Amygdala (tissue), 56 donors: ENCODE measurements at places on chromosomes 11 and 22.

DNA sequence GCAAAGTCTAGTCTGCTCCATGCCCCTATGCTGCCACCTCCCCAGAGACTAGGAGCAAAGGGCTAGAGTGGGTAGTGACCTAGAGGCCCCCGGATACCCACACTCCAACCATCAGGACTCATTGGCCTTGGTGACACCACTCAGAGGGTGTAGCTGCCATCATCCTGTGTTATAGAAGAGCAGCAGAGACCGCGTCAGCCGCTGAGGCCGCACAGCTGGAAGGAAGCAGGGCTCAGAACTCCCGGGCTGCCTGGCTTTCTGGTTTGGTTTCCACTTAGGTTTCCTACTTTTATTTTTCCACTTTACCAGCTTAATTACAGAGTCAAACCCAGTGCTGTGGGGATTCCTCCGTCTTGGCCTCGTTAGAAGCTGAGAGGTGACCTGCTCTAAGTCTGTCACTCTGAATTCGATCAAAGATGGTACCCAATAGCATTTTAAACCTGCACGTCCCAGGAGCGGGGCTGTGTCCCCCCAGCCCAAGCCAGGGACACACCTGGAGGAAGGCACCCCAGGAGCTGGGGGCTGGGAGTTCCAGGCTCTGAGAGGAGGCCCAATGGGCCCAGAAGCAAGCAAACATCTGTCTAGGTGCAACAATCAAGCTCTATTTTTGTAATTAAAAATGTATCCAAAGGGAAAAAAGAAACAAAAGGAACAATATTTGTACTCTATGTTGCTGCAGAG is 2.1 kb upstream of the CDKN1C start:
- DNase-seq, result no peak

- no peak for DNase-seq
These were observed 15.4 kb downstream of the SELENOO start for GRCh38 chr22:50216055-50216683.

- DNase-seq, result no peak
These were observed 15.7 kb downstream of the FBXO7 start for GRCh38 chr22:32490279-32490678.

DNA sequence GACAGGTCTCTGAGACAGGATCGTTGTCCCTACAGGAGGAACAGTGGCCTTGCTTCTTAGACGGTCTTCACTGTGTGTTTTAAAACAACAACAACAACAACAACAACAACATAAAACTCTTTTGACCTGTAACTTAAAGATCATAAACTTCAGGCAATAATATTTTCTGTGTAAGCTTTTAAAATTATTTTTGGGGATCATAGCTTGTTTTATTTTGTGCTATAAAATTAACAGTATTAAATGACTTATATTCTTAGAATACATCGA is 13.8 kb upstream of the AIFM3 start:
- no peak for DNase-seq

GRCh38 chr11:19352072-19352770 is 111.5 kb upstream of the E2F8 start:
- no peak for DNase-seq

DNA sequence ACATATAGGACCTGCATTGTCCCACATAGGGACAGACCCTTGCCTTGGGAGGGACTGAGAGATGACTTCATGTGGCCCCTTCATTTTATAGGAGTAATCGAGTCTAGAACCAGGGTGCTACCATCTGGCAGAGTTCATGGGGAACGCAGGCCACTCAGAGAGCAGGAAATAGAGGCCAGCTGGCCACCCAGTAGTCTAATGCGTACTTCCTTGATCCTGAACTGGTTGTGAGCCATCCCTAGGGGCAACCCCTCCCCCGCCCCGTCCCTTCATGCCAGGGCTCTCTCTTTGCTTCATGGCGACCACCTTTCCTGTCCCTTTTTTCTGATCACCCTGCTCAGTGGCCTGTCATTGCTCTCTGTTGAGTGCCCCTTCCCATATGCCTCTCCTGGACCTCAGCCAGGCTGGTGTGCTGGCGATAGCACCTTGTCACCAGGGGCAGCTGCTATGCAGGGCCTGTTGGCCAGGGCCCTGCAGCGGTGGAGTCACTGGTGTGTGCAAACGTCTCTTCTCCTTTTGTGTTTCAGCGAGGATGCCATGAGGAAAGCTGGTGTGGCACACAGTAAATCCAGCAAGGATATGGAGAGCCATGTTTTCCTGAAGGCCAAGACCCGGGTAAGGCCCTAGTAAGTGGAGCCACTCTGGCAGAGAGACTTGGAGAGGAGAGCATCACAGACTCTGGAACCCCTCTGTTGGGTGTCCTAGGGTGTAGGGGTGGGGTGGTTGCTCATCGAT is 29.3 kb downstream of the MED15 start:
- no peak for DNase-seq

DNA sequence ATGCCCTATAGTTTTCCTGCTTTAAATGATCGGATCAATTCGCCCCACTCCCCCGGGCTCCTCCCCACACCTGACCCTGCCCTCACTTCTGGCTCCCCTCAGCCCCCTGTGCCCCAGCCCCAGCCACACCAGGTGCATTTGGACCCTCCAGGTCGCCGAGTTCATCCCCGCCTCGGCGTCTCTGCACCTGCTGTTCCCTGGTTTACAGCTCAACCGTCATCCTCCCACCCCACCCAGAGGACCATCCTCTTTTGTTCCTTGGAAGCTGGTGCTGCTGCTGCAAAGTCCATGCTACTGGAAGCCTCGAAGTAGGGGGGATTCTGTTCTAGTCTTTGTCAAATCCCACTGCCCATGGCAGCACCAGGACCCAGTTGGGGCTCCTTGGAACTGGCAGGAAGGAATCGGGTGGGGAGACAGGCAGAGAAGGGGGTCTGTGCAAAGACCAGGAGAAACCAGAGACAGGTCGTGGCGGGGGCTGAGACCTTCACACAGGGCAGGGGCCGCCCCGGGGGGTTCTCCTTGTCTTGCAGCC is 4.5 kb upstream of the MUC5B start:
- DNase-seq, result no peak

- no peak for DNase-seq
These were observed 41.7 kb upstream of the AQP11 start for GRCh38 chr11:77547863-77548551.

DNA sequence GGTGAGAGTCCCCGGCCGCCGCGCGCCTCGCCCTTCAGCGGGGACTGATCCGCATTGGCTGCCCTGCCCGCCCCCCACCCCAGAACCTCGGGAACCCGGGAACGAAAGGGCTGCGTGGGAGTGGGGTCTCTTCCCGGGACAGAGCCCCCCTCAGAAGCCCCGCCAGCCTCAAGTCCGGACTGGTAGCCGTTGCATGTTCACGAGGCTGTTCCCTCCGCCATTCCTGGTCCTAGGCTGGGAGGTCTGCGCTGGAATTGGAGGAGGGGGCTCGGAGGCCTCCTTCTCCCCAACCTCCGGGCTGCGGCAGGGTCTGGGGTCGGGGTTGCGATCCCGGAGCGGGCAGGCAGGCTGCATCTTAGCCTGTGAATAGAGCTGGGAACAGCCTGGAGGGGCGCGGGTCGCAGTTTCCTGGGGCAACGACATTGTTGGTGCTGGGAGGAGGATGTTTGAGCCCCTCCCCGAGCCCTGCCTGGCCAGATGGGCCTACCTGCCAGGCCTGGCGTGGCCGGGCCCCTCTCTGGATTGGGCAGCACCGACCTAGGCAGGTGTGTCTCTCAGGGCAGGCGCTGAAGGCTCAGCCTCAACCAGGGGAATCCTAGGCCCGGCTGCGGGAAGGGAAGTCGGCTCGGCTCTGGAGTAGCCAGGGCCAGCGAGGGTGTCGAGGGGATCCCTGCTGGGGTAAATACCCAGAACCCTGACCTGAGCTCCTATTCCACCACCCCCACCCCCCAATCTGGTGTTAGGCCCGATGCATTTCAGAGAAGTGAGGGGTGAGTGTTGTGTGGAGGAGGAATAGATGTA is 670 bp downstream of the MAPK8IP1 start:
- DNase-seq, result no peak

DNA sequence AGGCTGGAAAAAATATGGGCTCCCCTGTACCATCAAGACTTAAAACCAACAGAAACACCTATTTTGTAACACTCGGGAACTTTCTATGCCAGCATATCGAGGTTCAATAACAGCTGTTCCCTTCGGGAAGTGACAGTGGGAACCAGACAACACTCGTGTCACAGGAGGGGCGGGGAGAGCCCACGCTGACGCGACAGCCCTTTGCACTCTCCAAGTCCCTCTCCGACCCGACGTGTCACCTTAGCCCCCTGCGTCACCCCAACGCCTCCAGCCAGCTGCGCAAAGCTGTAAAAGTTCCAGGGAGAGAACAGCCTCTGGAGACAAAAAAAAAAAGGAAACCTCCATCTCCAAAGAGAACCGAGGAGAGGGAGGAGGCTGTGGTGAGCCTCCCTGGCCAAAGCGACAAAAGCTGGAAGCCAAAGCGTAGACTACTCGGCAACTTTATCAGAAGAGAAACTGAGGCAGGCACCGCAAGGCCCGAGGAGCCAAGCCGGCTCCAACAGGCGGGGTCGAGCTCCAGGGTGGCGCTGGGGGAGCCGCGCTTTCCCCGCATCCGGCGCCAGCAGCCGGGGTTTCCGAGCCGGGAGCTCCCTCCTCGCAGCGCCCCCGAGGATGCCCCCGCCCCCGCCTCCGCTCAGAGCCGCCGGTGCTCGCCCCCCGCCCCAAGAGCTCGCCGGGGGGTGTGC is 751 bp downstream of the ARFGAP3 start:
- DNase-seq, result peak; percentile 44

- no peak for DNase-seq
These were observed 48.6 kb upstream of the LMO2 start for GRCh38 chr11:33940538-33940815.

DNA sequence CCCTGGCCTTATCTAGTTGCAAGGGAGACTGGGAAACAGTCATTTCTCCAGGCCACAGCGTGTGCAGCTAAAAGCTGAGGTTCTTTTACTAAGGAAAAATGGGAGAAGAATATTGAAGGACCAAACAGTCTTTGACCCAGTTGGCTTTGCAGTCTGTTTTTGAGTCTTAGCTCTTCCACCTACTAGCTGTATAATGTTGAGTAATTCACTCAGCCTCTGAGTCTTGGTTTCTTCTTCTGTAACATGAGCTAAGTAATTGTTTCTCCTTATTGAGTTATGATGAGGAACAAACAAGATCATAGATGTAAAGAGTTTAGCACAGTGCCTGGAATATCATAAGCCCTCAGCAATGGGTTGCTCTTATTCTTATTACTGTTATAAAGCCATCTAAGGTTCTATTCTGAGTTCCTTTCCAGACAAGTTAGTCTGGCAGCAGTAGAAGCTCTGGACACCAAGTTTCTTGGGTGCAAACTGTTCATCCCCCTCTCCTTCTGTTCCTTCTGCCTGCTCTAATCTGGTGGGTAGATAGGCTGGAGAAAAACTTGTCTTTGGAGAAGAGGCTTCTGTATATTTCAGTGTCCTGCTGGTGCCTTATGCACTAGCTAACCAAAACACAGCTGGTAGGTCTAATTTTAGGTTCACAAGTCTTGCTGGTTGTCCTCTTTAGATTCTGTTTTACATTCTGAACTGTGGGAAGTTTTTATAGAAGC is 13.5 kb downstream of the TRIM44 start:
- no peak for DNase-seq

DNA sequence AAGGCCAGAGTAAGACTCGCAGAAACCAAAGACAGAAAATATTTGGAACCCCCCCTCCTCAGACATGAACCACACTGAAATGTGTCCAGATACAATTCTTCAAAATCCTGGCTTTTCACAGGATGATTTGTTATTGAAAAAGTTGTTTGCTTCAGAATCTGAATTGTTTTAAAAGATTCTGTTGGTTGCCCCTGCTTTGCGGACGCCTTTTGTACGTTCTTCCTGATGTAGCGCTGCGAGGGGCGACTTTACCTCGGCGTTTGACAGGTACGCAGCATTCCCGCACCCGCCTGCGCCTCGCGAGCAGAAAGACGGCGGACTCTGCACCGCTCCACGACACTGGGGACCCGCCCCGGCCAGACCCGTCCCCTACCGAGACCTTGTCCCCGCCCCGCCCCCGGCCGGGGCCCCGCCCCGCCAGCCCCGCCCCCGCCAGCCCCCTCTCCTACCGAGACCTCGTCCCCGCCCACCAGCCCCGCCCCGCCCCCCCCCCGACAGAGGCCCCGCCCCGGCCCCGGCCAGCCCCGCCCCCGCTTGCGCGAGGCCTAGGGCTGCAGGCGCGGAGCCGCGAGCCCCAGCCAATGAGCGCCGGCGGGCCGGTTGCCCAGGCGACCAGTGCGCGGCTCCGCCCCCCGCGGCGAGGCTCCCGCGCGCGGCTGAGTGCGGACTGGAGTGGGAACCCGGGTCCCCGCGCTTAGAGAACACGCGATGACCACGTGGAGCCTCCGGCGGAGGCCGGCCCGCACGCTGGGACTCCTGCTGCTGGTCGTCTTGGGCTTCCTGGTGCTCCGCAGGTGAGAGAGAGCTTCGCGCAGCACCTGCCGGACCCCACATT is at the start of gene GLB1L2:
Gene GLB1L2 (plus strand): TSS at position 635 of the 835 bp plus-strand sequence. CDS start 74 bp downstream, at position 709.
- DNase-seq, result peak; percentile 54

- DNase-seq, result no peak
These were observed 3.1 kb upstream of the RAG2 start for GRCh38 chr11:36601155-36601554.

DNA sequence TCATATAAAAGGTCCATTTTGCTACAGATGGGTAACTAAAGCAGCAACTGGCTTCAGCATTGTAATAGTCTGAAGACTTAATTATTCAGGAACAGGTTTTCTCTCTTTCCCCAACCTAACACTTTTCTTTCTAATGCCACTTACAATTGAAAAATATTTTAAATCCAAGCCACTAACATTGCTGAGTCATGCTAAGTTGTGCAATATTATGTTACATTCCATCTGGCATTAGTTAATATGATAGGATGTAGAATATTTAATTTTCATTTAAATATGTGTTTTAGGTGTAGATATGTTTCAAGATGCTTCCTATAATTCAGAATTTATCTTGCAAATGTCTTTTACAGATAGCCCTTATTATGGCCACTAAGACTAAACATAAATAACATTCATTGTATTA is 98.6 kb downstream of the KIF18A start:
- DNase-seq, result no peak

DNA sequence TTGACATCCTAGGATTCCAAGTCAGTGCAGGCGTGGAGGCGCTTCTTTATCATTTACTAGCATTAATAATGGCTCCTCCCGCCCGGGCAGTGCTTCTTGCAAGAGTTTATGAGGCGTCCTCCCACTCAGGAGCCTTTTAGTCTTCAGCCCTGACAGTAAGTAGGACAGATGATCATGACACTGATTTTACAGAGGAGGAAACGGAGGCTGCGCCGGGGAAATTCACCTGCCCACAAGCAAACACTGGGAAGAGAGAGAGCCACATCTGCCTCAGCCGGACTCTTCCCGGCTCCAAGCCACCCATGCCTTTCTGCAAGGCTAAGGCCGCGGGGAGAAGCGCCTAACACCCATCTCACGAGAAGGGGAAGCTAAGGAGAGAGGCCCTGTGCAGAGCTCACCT is 35.9 kb downstream of the KIAA0930 start:
- no peak for DNase-seq

DNA sequence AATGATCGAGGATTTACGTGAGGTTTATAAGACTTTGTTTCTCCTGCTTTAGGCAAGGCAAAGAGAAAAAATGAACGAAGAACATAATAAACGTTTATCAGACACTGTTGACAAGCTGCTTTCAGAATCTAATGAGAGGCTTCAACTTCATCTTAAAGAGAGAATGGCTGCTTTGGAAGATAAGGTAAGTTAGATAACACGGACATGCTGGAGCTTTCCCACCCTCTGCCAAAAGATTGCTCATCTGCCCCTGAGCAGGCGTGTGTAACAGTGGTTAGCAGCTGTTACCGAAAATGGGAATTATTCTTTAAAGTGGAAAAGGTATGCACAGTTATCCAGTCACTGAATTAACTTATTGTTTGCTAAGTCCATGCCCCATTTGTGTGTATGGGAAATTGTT is 62.8 kb upstream of the CTTN start:
- DNase-seq, result no peak

- no peak for DNase-seq
These were observed 72.7 kb downstream of the SC5D start for GRCh38 chr11:121365304-121365703.

GRCh38 chr11:118947091-118947490 is 9.0 kb upstream of the UPK2 start:
- no peak for DNase-seq
